ENCODE measurements at places on chromosomes 11 and 22. TPM values are rescaled to one million over a fixed set of nuclear protein-coding genes. Genes with fewer than 3 reads are reported as not detected.

The LRRC75B gene
- total RNA-seq, result 8.5 TPM

The BACE1-AS gene
- 13.1 TPM for total RNA-seq

The OR4A15 gene
- total RNA-seq, result not detected

The OR8G5 gene
- total RNA-seq, result not detected

The RASD2 gene
- total RNA-seq, result 8.2 TPM

The CD6 gene
- 2.7 TPM for total RNA-seq

The ATG2A gene
- 27.1 TPM for total RNA-seq

The C11orf97 gene
- not detected for total RNA-seq

Measured in gastroesophageal sphincter (tissue), 4 donors.